ENCODE measurements at places on chromosomes 3 and 15.

- no peak for DNase-seq
These were observed 345.6 kb downstream of the GAP43 start for GRCh38 chr3:115968871-115969270.

GRCh38 chr3:99586701-99587100, 51.7 kb upstream of the COL8A1 start:
- no peak for DNase-seq

DNA sequence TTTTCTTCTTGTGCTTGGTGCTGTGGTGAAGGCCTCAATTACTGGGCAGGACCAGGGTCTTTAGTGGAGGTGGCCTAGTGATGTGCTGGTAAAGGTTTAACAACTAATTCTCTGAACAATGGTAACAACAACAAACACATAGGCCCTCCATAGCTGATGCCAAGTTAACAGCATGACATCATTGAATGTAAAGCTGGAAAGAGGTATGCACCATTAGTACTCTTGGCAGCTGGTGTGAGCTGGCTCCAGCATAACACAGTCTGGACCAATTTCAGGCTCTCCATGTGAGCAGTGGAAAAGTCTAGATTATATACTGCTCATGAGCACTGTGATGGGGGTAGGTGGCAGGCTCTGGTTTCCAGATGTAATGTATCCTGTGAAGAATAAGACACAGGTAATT, 61.8 kb downstream of the SLC7A14 start:
- DNase-seq = no peak

GRCh38 chr3:187456250-187456649, 88.1 kb downstream of the RTP4 start:
- no peak for DNase-seq

DNA sequence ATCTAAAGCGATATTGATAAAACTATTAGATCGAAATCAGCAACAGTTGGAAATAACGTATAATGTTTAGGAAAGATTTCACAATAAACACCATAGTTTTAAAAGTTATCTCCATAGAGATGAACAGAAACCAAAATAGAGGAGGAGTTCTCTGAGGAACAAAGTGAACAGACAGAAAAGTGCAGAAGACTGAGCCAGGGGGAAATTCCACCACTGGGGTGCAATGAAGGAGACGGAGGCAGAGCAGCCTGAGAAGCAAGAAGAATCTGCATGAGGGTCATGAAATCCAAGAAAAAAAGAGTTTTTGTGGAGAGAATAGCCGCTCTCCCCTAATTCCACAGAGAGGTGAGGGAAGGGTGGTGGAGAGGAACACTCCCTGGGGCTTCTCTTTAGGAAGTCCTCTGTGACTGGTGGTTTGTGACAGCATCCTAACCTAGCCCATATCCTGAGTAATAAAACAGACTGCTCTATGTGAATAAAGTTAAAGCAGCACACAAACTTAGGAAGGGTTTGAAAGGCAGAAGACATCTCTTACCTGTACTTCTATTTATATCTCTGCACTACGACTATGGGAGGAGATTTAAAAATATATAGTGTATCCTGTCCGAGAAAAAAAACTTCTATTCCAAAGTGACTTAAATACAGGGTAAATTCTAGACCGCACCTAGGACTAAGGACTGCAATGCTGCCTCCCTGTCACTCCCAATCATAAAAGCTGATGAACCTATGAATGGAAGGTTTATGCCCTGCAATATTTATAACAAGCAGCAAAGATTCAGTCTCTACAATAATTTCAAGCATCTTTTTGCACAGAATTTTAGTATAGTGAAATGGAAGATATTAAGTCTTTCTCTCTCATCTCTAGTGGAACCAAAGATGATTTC, 22.9 kb downstream of the ATP8B4 start:
- no peak for DNase-seq

DNA sequence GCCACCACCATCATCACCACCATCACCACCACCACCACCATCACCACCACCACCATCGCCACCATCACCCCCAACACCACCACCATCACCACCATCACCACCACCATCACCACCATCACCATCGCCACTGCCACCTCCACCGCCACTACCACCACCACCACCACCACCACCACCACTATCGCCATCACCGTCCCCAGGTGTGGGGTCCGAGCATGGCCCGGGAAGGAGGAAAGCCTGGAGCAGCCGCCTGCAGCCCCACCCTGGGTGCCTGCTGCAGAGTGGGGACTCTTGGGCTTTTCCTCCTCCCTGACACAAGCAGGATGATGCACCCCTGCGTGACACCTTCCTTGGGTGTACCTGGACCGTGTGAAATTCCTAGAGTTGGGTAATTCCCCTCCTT, 43.9 kb downstream of the MUC4 start:
- DNase-seq = no peak

Measured in lower leg skin (tissue), 4 donors.